ENCODE measurements at places on chromosomes 13 and 19. TPM values are rescaled to one million over a fixed set of nuclear protein-coding genes. Genes with fewer than 3 reads are reported as not detected.

Gene TYROBP
- total RNA-seq, result not detected

DNA sequence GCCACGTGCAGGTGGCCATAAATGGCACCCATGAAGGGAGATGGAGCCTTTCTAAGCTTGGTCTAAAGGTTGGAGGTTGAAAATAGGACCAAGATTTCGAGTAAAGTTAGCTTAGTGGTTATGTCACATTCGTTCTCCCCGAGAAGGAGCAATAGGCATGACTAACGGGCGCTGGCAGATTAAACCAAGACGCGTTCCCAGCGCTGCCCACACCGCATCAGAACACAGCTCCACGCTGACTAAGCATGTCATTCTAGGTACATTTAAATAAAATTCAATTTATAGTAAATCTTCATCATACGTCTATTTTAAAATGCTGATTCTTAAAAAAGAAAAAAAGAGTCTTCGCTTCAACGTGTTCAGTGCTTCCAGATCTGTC, 95.0 kb upstream of the IRS2 start:
- DNase-seq, result no peak

DNA sequence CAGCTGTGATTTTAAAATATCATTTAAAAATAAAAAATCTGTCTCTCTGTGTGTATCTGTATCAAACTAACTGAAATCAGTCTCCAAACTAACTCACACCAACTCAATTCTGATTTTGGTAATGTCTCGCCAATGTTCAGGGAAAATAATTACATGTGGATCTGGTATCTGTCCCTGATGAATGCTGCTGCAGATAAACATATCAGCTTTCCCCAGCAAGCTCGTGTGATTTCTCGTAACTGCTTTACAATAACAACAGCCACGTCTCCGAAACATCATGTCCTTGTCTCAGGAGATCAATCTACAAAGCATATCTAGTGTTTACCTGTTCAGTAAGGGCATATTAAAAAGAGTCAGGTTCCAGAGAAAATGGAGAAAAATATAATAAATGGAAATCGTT, 129.0 kb downstream of the IRS2 start:
- DNase-seq, result no peak

DNA sequence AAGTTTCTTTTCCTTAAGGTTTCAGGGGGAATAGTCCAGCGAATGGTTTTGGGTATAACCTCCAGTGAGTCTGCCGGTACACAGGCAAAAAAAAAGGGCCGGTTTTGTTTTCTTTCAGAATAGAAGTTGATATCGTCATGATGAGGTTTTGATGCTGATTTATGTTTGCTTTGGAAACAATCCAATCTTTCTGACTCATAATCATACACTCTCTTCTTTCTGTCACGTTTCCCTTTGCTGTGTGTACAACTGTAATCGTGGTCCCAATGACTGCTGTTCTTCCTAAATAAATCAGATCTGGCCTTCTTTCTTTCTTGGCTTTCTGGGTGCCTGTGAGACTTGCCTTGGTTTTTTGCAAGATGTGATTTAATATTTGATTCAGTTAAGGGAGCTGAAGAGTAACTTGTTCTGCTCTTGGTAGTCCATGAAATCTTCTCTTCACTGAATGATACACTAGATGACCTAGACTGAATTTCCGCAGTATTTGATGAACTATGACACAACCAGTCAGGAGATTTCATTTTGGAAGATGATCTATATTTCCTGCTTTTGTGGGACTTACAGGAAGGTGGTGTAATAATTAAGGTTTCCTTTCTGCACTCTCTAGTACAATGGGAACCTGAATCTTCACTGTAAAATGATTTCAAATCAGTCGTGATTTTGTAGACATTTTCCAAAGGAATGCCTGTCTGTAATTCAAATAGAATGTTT, 34.9 kb upstream of the METTL21C start:
- DNase-seq, result peak; percentile 62

DNA sequence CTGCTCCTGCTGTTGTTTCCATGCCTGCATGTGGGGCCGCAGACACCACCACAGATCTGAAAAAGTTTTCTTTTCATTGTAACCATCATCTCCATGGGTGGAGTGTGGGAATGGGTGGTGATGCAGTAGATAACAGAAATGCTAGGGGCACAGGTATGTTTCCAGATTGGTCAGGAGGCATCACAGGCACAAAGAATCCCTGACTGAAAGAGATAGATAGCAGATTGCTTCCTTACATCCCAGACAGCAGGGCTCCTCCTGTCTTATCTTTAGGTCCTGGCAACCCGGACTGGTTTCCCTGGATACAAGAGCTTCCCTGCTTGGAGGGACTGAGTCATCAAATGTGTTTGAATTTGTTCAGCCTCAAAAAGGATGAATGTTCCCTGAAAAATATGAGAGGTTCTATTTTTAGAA, 1937.6 kb downstream of the PCDH9 start:
- DNase-seq, result no peak

GRCh38 chr19:18417250-18418028, 1.8 kb upstream of the SSBP4 start:
- DNase-seq, result peak; percentile 92

DNA sequence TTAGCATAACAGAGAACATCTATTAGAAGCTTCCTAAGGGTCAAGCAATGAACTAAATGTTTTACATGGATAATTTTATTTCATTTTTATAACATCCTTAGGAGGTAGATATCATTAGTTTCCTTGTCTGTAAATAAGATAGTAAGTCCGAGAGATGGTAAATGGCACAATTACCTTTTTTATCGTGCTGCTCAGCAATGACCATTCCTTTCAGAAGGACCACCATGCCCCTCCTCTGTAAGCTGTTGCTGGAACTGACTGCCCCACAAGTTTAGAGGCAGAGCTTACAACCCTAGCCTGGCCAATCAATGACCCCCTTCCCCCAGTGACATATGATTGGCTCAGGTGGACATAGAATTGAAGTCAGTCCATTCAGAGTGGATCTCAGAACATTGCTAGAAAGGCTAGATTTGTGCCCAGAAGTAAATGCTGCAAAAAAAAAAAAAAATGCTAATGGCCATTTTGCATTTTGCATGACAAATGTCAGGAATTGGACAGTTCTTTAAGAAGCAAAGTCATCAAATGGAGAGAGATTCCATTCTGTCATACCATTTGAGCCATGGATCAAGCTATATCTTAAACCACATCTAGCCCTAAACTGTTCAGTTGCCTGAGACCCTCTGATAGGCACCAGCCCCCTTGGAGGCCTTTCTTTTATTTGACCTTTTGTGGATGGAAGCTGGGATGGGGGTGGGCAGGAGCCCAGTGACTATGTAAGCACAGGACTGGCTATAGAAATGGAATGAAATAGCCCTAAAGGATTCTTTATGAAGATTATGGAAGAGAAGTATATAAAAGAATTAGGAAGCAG, 668.3 kb downstream of the UQCRFS1 start:
- DNase-seq, result no peak

Measured in Caki2 (cell line).